ENCODE measurements at places on chromosomes 1 and 21.
A peak's percentile ranks its signal among the peaks of the same experiment; 100 is the strongest.

- DNase-seq, result no peak
Measured at GRCh38 chr1:84412316-84412942, 14.1 kb downstream of the DNASE2B start.

DNA sequence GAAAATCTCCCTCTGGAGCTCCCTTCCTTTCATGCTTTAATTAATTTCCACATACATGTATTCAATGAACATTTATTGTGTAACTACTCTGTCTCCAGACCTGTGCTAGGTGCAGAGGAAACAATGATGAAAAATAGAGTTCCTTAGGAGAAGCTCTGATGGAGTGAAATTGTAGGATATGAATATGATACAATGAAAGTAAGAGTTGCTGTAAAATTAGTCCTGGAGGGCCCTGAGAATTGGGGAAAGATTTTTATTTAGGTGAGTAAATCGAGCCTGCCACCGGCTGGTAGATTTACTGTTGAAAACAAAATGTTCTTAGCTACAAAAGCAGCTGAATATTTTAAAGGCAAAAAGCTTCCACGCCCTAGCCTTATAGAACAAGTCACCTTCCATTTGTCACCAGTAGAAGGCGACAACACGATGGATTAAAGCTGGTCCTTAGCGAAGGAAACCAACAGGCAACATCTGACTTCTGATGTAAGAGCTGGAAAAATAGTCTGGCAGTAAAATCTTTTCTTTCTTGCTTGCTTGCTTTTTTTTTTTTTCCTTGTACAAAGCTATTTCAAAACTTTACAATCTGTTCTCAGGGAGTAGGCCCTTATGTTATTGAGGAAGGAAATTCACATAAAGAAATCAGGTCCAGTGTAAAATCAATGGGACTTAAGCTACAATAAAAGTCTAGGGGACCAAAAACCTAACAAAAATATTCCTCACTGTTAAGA is 82.0 kb upstream of the ROR1 start:
- peak; percentile 20 for DNase-seq

DNA sequence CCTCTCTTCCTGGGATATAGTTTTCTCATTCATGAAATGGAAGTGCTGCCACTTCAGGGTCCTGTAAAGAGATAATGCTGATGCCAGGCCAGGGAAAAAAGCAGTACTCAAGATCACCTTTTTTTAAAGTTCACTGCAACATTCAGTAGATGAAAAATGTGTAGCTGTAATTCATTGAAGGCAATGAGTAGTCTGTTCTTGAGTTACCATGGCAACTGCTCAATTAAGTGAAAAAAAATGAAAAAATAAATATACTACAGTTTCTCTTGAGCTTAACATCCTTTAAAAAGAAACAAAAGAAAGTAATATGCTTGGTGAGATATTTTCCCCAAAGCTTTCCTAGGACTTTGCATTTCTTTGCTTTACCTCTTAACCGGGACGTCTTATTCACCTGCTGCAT is 183.3 kb downstream of the AK5 start:
- DNase-seq, result no peak

GRCh38 chr1:54095546-54096226 is 42.3 kb downstream of the TCEANC2 start:
- DNase-seq, result no peak

DNA sequence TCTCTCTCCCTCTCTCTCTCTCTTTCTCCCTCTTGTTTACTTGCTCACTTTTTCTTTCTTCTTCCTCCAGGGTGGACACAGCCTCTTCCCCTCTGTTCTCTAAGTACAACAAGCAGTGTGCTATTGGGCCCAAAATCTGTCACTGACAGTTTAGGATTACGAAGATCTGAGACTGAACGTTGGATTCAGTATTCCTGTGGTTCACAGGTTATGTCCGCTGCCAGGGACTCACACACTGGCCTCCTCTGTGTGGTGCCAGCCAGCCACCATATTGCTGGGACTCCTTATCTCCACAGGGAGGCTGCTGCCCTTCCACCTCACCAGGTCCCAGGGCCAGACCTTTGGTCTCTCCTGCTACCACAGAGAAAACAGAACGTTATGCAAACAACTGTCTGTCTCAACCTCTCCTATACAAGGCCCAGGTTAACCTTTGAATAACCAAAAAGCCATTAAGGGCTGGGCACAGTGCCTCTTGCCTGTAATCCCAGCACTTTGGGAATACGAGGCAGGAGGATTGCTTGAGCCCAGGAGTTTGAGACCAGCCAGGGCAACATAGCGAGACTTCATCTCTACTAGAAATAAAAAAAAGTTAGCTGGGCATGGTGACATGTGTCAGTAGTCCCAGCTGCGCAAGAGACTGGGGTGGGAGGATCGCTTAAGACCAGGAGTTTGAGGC is 171.9 kb upstream of the RAB4A start:
- DNase-seq, result no peak

GRCh38 chr1:112744009-112744578 is 29.0 kb upstream of the PPM1J start:
- no peak for DNase-seq

DNA sequence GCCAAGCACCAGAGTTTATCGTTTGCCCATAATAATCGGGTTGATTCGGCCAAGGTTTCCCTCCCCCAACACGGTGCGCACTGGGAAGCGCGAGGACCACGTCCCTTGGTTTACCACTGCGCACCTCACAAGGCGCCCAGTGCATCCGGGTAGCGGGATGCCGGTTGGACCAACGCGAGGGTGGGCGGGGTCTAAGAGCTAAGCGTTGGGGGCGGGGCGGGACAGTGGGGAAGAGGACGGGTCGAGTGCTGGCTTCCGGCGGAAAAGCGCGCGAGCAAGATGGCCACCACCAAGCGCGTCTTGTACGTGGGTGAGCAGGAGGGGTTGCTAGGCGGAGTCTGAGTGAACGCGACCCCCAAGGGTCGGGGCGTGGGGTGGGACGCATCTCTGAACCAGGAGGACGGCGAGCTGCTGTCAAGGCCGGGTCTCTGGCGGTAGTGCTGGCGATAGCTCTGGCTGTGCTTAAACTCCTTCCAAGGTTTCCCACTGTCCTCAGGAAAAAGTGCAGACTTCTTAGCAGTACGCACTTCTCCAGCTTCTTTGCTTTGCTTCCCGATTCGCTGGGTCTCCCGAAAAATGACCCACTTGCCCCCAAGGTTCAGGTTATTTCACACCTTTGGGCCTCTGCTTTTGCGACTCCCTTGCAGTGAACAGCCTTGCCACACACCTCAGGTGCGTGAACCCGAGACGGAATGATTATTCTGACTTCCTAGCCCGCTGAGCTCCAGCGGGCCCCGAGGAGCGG is at the start of gene PPIE:
PPIE (plus strand) TSS at position 261 of the 745 bp plus-strand sequence; CDS start at position 280, 19 bp downstream.
- peak; percentile 94 for DNase-seq

DNA sequence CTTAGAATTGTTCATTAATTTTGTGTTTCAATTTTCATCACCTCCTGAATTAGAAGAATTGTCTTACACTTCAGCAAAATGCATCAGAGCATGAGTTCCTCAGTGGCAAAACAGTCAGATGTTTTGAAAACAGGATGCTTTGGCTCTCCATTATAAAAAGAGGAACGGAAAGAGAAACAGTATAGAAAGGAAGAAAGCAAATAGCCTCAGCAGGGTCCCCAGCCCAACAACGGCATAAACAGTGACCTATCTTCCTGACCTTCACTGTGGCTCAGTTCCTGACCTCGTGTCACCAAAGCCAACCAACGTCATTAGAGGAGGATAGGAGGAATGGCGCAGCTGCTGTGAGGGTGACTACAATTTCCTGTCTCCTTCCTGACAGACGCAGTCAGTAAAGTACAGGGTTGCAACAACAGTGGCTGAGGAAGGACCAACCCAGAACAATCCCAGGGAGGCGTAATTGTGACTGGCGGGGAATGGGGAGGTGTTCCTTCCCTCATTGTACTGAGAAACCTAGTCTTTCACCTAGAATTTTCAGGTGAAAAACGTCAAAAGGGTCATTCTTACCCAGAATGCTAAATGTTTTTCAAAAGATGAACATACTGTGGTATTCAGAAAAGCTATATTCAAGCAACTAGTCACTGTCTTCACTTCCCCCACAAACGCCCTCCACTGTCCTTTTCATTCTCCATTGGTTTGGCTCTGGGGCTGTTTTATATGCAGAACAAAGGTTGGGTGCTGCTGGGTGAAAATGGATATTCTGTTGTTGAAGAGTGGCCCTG is 197.9 kb upstream of the SGIP1 start:
- DNase-seq, result peak; percentile 94

DNA sequence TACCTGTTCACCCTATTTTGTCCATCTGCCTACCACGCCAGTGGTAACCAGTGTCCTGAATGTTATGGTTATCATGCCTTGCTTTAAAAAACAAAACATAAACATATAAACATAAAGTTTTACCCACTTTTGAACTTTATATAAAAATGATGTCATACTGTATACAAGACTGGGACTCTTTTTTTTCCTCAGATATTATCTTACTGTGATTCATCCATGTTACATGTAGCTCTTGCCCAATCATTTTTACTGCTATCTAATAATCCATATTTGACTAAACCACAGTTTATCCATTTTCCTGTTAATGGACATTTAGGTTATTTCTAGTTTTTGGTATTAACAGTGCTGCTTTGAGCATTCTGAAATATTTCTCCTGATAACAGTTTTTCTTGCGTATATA is 78.8 kb downstream of the GPR161 start:
- no peak for DNase-seq

GRCh38 chr1:236509647-236510401 is 14.0 kb upstream of the LGALS8 start:
- no peak for DNase-seq

DNA sequence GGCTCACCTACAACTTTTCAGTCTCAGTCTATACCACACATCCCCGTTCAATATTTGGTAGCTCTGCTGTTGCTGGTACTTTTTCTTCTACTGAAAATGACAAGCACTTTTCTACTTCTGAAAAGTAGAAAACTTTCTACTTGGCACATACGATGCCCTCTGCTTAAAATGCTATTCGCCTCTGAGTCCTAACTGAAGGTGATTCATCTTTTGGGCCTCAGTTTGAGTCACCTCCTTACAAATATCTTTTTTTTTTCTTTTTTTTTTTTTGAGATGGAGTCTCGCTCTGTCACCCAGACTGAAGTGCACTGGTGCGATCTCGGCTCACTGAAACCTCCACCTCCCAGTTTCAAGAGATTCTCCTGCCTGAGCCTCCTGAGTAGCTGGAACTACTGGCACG is 136.0 kb upstream of the CYYR1 start:
- DNase-seq, result no peak

DNA sequence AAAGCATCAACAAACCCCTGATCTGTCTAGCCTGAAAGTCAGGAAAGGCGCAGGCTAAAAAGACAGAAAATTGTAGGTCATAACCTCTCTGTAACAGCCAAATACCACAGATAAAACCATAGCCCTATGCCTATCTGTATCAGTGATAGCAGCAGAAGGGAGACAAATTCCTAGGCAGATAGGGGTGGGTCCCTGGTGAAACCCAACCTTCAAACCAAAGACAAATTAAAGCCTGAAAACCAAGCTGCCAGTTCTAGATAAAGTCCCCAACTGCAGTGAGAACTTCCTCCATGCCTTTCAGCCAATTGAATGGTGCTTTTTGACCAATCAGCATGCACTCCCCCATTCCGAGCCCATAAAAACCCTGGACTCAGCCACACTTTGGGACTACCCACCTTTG is 115.3 kb downstream of the NTPCR start:
- DNase-seq, result no peak

DNA sequence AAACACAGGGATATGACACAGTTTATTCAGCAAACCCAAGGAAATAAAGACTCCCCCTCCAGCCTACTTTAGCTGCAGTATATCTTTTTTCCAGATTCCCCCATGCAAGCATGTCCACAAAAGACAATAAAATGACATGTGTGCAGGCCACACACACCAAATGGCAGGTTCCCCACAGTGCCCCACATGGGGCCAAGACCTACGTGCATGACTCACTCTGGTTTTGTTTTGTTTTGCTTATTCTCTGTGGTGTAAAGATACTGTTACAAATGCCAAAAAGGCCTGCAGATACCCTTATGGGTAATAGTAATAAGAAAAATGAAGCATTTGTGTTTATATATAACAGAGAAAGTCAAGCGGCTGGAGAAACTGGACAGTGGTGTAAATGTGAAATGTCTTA is 71.6 kb downstream of the RD3 start:
- DNase-seq, result no peak

GRCh38 chr1:27086026-27086425 is 68.9 kb downstream of the SLC9A1 start:
- no peak for DNase-seq

- DNase-seq, result no peak
Measured at GRCh38 chr1:156856282-156856785, 2.6 kb downstream of the INSRR start.

DNA sequence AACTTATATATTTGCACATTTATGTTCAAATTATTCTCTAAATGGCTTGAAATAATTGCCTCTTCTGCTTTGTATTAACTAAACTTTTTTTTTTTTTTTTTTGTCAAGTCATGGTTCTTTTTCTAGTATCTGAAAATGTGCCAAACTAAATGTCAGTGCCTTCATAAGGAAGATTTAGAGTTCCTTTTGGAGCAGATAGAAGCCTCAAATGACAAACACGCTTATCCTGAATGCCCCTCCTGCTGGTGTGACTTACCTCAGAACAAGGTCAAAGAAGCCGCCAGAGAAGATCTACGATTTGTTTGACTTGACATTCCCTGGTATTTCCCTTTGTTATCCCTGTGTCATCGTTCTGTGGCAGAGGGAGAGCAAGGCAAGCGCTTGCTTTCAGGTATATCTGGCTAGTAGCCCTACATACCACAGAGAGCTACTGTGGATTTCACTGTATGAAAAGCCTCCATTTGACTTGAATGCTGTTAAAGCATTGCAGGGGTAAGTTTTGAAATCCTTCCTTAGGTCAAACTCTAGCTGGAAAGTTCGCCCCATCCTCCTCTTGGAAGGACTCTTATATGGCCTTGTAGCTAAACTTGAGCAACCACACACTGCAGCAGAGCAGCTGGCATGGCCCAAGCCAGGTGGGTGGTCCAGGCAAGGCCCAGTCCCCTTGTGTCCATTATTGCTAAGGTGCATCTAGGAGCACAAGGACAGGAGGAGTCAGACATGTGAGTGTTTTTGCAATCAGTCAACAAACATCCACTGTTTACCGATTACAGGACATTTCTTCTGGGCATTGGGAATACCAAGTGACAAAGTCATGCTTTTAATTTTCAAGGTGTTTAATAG is 285.4 kb upstream of the USP25 start:
- DNase-seq, result no peak

DNA sequence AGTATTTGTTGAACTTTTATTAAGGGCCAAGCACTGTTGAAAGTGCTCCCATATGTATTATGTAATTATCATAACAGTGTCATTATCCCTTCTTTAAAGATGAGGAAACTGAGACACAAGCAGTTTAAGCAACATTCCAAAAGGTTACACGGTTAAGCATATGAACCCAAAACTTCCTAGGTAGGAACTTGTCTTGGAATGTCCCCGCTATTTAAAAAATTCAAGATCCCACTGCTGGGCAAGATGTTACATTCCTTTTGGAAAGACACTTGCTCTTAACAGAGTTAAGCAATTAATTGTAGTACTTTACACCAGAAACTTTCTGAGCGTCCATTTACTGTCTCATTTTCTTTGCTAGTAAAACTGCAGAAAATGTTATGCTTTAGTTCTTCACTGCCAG is 15.6 kb downstream of the LMO4 start:
- DNase-seq, result no peak

DNA sequence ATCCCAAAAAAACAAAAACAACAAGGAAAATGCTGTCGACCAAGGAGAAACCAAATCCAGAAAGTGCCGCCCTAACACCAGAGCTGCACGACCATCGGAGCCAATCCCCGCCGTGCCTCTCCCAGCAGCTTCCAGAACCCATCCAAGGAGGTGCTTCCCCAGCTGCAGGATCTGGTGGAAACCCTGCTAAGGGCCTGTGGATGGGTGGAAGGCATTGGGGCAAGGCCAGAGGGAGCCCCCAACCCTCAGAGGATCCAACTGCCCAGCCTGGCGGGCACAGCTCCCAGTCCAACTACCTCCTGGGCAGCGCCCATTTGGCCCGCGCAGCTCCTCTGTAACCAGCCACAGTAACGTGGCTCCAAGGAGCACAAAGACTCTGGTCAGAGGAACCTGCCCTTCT is 81.6 kb downstream of the NPHP4 start:
- DNase-seq, result no peak

Measured in CD4-positive, alpha-beta T cell treated with Interleukin-2 at 100 ng/mL for 4 hours (primary cell).